ENCODE measurements at places on chromosomes 12 and 14.

DNA sequence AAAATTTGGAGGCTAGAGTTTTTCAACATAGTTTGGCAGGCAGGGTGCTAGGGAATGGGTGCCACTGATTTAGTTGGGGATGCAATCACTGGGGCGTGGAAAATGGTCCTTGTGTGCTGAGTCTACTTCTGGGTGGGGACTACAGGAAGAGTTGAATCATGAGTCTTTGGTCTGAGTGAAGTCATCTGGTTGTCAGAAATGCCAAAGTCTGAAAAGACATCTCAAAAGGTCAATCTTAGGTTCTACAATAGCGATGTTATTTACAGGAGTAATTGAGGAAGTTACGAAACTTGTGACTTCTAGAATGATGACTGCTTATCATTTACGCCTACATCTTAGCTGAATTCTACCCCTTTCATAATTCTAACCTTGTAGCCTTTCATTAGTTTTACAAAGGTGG is 209.1 kb downstream of the NUBPL start:
- DNase-seq, result no peak

- no peak for DNase-seq
These were observed 75.5 kb downstream of the ACADS start for GRCh38 chr12:120801146-120801545.

DNA sequence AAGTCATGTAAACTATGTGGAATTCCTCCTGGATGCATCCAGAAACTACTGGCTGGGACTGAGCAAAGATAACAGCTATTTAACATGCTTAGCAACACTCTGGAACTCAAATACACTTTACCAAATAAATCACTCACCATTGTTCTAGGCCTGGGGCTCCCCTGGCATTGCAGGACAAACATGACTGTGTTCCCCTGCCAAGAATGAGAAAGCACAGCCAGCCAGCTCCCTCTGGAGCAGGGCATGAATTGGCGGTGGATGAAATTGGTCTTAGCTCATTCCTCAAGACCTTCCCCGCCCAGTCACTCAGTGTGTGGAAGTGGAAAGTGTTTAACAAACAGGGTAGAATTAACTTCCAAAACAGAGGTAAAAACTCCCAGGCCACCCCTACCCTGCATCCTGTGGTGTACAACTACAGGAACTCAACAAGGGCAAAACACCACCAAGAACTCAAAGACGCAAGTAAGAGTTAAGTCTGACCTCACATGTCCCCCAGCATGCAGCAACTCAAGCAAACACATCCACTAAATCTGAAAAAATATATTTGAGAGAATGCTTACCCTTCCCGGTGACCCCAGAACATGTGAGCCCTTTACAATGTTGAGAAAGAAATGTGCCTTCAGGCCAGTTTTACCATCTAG is 58.4 kb upstream of the BDKRB2 start:
- DNase-seq, result no peak

DNA sequence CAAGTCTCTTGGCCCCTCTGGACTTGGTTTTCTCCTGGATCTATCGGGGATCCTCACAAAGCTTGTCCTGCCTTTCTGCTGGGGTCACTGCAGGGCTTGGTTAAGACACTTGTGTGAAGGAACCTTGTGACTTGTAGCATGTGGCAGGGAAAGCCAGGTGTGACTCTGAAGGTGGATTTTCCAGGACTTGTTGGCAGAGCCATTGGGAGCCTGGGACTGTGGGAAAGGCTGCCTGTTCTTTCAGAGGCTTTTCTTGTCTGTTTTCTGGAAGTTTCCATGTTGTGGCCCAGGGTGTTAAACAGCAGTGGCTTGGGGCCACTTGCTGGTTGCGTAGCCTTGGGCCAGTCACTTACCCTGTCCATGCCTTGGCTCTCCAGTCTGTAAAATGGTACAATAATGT is 12.6 kb downstream of the KMT5A start:
- no peak for DNase-seq

- no peak for DNase-seq
These were observed 47.9 kb upstream of the PLEKHG7 start for GRCh38 chr12:92654929-92655328.

DNA sequence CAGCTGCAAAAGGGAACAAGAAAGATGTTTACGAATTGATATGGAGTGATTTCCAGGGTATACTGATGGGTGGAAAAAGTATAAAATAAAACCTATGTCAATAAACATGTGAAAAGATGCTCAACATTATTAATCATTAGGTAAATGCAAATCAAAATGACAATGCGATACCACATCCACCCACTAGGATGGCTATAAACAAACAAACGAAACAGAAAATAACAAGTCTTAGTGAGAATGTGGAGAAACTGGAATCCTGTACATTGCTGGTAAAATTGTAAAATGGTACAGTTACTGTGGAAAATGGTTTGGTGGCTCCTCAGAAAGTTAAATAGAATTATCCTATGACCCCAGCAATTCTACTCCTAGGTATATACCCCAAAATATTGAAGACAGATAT is 9.5 kb upstream of the BEST3 start:
- DNase-seq, result no peak

GRCh38 chr12:40224439-40225291 is at the start of gene LRRK2:
TSS of gene LRRK2 (plus strand) at chr12:40224997. CDS start at chr12:40225132, 135 bp downstream.
- peak; percentile 85 for DNase-seq

All from ovary (tissue), 10 donors.